CD4-positive, alpha-beta memory T cell (primary cell): ENCODE measurements at places on chromosomes 1 and 21.

DNA sequence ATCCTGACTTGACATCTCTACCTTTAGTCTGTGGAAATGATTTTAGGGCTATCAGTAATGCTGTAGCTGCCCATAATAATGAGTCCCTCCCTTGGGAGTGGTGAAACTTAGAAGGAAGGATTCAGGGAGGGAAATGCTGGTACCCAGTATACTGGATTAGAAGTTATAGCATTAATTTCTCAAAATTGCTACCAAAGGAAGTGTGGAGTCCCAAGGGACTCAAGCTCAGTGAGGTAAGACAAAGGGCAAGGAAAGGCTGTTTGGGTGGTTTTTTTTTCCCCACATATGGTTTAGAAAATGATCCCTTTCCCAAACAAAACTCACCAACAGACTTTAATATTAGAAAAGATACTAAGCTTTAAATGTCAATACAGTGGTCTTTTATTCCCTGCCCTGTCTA, 99.9 kb downstream of the CD247 start:
- H3K4me3 ChIP-seq = no peak overlapping the region
- no peak for DNase-seq
- no peaks in the 10 kb centered on the region for H3K27me3 ChIP-seq
- no peaks in the 10 kb centered on the region for H3K4me1 ChIP-seq
- H3K27ac ChIP-seq = no peak overlapping the region

DNA sequence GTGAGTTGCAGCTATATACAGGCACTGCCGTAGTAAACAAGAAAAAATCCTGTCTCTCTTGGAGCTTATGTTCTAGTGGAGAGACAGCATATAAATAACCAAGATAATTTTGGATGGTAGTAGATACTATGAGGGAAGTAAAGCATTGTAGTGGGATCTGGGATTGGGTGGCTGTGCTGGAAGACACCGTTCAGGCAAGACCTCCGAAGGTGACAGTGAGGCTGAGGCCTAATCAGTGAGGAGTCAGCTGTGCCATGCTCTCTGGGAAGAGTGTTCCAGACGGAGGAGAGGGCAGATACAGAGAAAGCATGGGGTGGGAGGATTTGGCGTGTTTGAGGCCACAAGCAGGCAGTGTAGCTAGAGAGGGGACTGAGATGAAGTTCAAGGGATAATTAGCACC, 6.0 kb downstream of the TMEM222 start:
- no peak overlapping the region for H3K4me3 ChIP-seq
- no peaks in the 10 kb centered on the region for H3K27me3 ChIP-seq
- H3K27ac ChIP-seq = no peak overlapping the region
- no peak for DNase-seq
- peaks cover 73% of the 10 kb centered on the region for H3K4me1 ChIP-seq

DNA sequence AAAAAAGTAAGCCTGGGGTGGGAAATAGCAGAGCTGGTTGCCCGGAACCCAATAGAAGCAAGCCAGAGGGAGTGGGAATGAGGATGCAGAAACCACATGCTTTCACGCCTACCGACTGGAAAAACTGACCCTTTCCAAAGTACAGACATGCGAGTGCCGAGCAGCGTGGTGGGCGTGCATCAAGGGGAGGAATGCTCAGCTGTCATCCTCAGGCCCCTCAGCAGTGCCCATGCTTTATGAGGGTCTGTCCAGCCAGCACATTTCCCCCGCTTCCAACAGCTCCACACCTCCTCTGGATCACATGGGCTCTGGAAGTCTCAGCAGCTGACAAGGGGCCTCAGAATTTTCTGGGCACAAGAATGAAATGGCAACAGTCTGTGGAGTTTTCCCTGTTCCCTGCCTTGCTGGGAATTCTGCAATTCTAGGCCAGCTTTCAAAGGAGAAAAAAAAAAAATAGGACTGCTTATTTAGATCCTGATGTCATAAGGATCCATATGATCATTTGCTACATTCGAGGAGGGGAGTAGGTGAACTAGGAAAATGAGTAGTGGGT, 19.1 kb upstream of the IKBKE start:
- no peak overlapping the region for H3K27ac ChIP-seq
- no peak overlapping the region for H3K4me3 ChIP-seq
- H3K27me3 ChIP-seq = no peaks in the 10 kb centered on the region
- H3K36me3 ChIP-seq = peaks cover 19% of the 10 kb centered on the region
- peaks cover 3% of the 10 kb centered on the region for H3K4me1 ChIP-seq
- no peak for DNase-seq

- H3K4me3 ChIP-seq = no peak overlapping the region
- no peaks in the 10 kb centered on the region for H3K36me3 ChIP-seq
- H3K27ac ChIP-seq = no peak overlapping the region
- DNase-seq = no peak
- H3K27me3 ChIP-seq = no peaks in the 10 kb centered on the region
These were observed 245.4 kb downstream of the KCNJ6 start for GRCh38 chr21:37670883-37671282.

DNA sequence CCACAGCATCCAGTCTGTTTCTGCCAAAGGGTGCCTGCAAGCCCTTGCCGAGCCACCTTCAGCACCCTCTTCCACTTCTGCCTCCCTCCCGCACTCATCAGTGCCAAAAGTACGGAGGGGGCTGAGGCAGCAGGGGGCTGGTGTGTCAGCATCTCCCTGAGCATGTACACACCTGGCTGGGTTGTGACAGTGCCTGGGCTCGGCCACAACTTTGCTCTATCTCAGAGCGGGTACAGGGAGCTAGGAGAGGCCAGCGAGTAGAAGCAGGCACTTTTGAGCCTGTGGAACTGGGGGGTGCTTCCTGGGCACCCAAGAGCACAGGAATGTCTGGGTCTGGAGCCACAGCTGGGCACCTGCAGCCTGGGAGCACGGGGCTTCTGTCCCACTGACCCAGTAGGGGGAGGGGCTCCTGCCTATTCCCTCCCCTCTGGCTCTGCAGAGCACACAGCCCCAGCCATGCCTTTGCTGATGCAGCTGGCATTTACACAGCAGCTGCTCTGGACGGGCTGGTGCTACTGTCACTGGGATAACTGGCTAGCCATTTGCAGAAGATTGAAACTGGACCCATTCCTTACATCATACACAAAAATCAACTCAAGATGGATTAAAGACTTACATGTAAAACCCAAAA, 319.8 kb upstream of the RRP15 start:
- H3K4me3 ChIP-seq = no peak overlapping the region
- no peaks in the 10 kb centered on the region for H3K4me1 ChIP-seq
- no peak for DNase-seq
- no peaks in the 10 kb centered on the region for H3K36me3 ChIP-seq

DNA sequence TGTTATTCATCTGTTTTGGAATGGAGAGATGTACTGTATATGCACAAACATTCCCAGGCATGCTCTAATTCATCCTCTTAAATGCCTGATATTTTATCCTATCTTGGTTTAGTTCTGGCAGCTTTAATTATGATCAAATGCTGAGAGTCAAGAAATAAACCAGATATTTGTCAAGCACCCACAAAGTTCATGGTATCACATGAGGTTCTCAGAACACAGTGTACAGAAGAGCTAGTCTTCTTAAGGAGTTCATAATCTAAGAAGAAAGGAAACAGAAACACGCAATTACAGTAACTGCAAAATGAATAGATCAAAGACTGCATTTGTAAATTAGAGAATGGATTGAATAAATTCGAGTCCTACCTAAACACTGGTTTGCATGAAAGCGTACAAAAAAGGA, 58.3 kb upstream of the KCNH1 start:
- H3K36me3 ChIP-seq = no peaks in the 10 kb centered on the region
- no peaks in the 10 kb centered on the region for H3K4me1 ChIP-seq
- H3K27me3 ChIP-seq = no peaks in the 10 kb centered on the region
- no peak overlapping the region for H3K4me3 ChIP-seq

DNA sequence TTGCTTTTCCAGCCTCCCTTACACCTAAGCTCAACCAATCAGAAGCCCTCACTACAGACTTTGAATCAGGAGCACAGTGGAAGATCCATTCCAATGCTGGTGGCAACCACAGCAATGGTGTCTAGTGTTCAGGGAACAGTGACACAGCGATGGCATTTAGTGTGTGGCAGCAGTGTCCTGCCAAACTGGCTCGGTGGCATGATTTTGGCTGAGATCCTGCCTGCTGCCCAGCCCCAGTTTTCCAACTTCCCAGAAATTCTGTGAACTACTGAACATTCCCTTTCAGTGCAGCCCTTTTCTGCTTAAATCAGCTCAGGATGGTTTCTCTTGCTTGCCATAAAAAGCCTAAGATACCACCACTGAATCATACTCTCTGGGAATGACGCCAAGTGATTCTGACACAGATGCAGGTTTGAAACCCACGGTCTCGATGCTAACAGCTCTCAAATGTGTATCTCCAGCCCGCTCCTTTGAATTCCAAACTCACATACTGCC, 8.8 kb downstream of the ASAP3 start:
- no peak for DNase-seq
- H3K36me3 ChIP-seq = no peaks in the 10 kb centered on the region
- no peaks in the 10 kb centered on the region for H3K27me3 ChIP-seq
- no peaks in the 10 kb centered on the region for H3K4me1 ChIP-seq
- no peak overlapping the region for H3K4me3 ChIP-seq

GRCh38 chr1:93979040-93979717, 69.9 kb upstream of the GCLM start:
- no peaks in the 10 kb centered on the region for H3K36me3 ChIP-seq
- H3K4me1 ChIP-seq = no peaks in the 10 kb centered on the region
- no peak overlapping the region for H3K4me3 ChIP-seq
- DNase-seq = no peak

GRCh38 chr1:186440584-186440983, 20.3 kb downstream of the PDC start:
- no peaks in the 10 kb centered on the region for H3K36me3 ChIP-seq
- no peak overlapping the region for H3K27ac ChIP-seq
- no peak overlapping the region for H3K4me3 ChIP-seq

DNA sequence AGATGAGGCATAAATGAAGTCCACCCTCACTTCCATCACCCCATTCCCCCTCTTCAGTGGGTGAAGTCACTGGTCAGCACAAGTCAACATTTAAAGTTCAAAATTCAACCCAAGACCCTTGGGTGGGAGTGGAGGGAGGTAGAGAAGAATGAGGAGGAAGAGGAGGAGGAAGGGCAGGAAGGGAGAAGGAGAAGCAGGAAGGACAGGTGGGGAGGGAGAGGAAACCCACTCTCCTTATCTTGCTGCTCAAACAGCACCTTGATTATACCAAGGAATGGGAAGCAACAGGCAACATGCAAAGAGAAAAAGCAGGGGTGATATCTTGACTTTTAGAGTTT, 4.0 kb upstream of the BTG2 start:
- H3K27ac ChIP-seq = no peak overlapping the region
- no peak for DNase-seq
- H3K27me3 ChIP-seq = no peaks in the 10 kb centered on the region

GRCh38 chr1:214864896-214865688, 217.4 kb upstream of the KCNK2 start:
- H3K4me1 ChIP-seq = no peaks in the 10 kb centered on the region
- no peak overlapping the region for H3K4me3 ChIP-seq
- no peaks in the 10 kb centered on the region for H3K36me3 ChIP-seq

- no peaks in the 10 kb centered on the region for H3K27me3 ChIP-seq
- no peak overlapping the region for H3K4me3 ChIP-seq
- H3K36me3 ChIP-seq = no peaks in the 10 kb centered on the region
- no peak for DNase-seq
- H3K4me1 ChIP-seq = no peaks in the 10 kb centered on the region
- no peak overlapping the region for H3K27ac ChIP-seq
These were observed 107.6 kb downstream of the LHX9 start for GRCh38 chr1:198024782-198025181.

DNA sequence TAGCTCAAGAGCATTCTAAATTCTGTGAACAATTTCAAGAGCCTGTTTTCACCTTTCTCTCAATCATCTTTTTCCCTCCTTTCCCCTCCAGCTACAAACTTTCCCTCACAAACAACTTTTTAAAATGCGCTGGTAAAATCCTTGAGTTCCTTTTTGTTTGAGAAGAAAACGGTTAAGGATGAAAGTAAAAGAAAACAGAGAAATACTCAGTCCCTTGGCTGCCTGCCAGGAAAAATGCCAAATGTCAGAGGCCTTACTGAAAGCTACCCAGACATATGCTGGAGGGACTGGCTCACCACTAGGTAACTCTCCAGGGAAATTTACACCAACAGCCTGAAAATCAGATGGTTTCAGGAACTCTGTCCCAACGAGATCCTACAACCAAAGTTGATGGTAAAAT, 11.0 kb upstream of the SERBP1 start:
- no peak for DNase-seq
- no peak overlapping the region for H3K27ac ChIP-seq
- no peaks in the 10 kb centered on the region for H3K27me3 ChIP-seq

DNA sequence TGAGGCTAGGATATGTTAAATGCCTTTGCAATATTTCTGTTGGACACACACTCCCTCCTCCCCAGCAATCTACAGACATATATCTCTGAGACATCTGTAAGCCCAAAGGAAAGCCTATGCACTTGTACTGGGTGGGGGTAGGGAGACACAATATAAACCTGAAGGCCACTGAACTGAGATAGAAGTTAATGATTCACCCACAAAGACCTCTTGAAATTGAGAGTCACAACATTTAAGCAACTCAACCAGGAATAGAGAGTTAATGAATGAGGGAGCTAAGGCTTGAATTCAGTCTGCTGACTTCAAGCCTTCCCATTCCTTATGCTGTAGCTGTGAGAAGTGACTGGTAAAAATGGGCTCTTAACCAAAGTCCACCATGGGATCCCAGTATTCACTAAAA, 5.0 kb downstream of the OR10J1 start:
- H3K36me3 ChIP-seq = no peaks in the 10 kb centered on the region
- no peaks in the 10 kb centered on the region for H3K27me3 ChIP-seq
- no peak overlapping the region for H3K4me3 ChIP-seq
- no peak overlapping the region for H3K27ac ChIP-seq

- no peaks in the 10 kb centered on the region for H3K27me3 ChIP-seq
- H3K4me1 ChIP-seq = no peaks in the 10 kb centered on the region
- no peak for DNase-seq
- no peaks in the 10 kb centered on the region for H3K36me3 ChIP-seq
- H3K27ac ChIP-seq = no peak overlapping the region
These were observed 288.5 kb upstream of the KAZN start for GRCh38 chr1:14309984-14310383.

- no peaks in the 10 kb centered on the region for H3K27me3 ChIP-seq
- DNase-seq = no peak
- no peaks in the 10 kb centered on the region for H3K4me1 ChIP-seq
- no peak overlapping the region for H3K27ac ChIP-seq
- H3K4me3 ChIP-seq = no peak overlapping the region
These were observed 76.1 kb upstream of the SIPA1L2 start for GRCh38 chr1:232705815-232706575.

DNA sequence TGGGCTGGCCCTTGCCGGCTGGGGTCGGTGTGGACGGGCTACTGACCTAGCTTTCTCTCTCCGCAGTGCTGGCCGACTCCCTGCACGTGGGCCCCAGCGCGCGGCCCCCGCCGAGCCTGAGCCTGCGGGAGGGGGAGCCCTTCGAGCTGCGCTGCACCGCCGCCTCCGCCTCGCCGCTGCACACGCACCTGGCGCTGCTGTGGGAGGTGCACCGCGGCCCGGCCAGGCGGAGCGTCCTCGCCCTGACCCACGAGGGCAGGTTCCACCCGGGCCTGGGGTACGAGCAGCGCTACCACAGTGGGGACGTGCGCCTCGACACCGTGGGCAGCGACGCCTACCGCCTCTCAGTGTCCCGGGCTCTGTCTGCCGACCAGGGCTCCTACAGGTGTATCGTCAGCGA, 34.9 kb downstream of the PTGFRN start:
- no peak overlapping the region for H3K27ac ChIP-seq
- H3K36me3 ChIP-seq = no peaks in the 10 kb centered on the region
- H3K4me3 ChIP-seq = no peak overlapping the region
- no peaks in the 10 kb centered on the region for H3K27me3 ChIP-seq
- H3K4me1 ChIP-seq = peaks cover 10% of the 10 kb centered on the region

- H3K4me1 ChIP-seq = peaks cover 30% of the 10 kb centered on the region
- no peaks in the 10 kb centered on the region for H3K36me3 ChIP-seq
- peak; percentile 42 for DNase-seq
- no peaks in the 10 kb centered on the region for H3K27me3 ChIP-seq
- no peak overlapping the region for H3K4me3 ChIP-seq
- H3K27ac ChIP-seq = no peak overlapping the region
These were observed 126.7 kb upstream of the CSF3R start for GRCh38 chr1:36609241-36610027.
